ENCODE measurements at places on chromosomes 13 and 19.
A peak's percentile ranks its signal among the peaks of the same experiment; 100 is the strongest.

- no peak for DNase-seq
- no peaks in the 10 kb centered on the region for H3K4me1 ChIP-seq
- H3K36me3 ChIP-seq: no peaks in the 10 kb centered on the region
- H3K27ac ChIP-seq: no peak overlapping the region
These were observed 11.0 kb downstream of the SIGLEC11 start for GRCh38 chr19:49949742-49950589.

DNA sequence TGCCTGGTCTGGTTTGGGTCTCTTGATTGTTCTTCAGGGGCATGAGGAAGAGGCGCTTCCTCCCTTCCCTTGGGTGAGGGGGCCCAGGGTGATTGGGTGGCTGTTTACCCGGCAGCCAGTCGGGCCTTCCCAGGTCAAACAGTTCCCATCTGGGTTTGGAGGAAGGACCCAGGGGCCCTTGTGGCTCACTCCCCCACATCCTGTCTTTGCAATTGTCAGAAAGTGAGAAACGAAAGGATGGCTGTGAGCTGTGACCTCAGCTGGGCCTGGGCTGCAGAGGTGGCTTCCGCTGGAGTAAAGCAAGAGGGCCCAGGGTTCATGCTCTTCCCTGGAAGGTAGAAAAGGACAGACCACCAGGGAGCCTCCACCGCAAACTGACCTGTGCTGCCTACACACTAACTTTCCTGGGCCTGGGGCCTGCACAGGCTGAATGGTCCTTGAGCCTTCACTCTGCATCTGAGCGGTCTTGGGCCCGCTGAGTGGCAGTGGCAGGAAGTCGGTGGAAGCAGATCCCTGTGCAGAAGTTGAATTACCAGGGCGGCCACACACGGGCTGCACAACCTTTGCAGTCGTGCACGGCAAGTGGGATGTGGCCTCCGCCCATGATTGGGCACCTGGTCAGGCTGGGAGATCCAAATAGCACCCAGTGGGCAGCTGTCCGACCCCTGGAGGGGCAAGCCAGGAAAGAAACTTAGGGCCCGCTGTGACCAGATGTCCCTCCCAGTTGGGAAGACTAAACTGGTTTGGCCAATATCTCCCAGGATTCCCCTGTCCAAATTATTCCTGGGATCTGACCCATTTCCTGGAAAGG lies 5.3 kb upstream of the CD79A start:
- no peak for DNase-seq
- H3K4me1 ChIP-seq: no peaks in the 10 kb centered on the region
- no peaks in the 10 kb centered on the region for H3K27me3 ChIP-seq
- H3K36me3 ChIP-seq: peaks cover 47% of the 10 kb centered on the region
- no peak overlapping the region for H3K27ac ChIP-seq

DNA sequence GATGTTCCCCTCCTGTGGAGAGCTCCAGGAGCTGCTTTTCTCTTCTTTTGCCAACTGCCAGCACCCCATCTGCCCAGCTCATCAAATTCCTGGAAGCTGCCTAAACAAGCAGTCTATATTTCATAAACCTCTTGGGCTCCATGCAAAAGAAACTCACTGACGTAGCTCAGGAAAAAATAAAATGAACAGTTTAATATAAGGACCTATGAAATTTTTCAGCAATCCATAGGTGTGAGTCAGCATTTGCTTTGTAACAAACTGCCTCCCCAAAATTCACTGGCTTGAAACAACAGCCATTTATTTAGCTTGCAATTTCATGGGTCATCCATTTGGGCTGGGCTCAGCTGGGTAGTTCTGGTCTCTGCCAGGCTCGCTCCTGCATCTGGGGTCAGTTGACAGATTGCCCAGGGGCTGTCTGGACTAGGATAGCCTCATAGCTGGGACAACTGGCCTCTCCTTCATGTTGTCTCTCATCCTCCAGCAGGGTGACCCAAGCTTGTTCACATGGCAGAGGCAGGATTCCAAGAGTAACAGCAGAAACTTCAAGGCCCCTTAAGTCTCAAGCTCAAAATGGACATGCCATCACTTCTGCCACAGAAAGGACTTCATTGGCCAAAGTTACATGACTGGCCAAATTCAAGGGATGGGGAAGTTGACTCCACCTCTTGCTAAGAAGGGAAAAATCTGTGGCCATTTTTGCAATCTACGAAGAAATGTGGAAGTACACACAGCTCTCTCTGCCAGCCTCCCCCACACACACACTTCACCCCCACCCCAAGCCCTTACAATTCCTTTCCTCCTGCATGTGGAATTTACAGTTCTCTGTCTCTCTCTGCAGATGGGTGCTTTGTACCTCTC lies 7.9 kb upstream of the PVR start:
- no peaks in the 10 kb centered on the region for H3K27me3 ChIP-seq
- no peaks in the 10 kb centered on the region for H3K36me3 ChIP-seq
- peak overlapping the region; percentile 8 for H3K27ac ChIP-seq
- H3K4me1 ChIP-seq: peaks cover 13% of the 10 kb centered on the region

DNA sequence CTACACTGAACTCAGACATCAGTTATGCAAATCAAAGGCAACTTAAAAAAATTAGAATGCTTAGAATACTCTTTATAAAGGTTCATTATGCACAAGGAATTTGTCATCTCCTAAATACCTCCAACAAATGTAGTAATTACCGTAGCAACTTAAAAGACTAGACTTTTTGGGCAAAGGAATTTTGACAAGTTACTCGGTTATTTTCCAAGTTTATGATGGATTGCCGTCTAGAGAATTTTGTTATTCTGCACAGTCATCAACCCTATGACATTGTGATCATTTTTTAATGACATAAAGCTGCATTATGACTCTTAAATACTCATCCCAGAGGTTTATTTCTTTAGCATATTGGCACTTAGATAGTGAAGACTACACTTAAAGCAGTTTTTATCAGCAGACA lies 71.9 kb downstream of the TRPC4 start:
- no peak overlapping the region for H3K27ac ChIP-seq
- H3K27me3 ChIP-seq: no peaks in the 10 kb centered on the region
- peak; percentile 80 for DNase-seq
- no peaks in the 10 kb centered on the region for H3K4me1 ChIP-seq

DNA sequence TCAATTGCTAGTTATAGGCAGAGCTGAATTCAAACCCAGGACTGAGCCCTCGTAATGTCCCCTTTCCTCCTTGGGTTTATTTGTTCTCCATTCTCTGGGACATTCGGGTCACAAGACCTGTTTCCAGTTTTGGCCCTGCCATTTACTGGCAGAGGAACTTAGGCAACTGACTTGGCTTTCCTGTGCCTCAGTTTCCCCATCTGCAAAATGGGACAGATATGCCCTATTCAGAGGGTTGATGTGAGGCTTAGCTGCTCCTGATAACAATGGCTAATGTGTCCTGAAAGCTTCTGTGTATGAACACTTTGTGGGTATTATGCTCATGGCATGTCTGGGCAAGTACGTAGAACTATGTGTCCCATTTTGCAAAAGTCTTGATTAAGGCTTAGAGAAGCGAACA lies 996 bp downstream of the ZNF524 start:
- H3K4me1 ChIP-seq: peaks cover 5% of the 10 kb centered on the region
- H3K27ac ChIP-seq: no peak overlapping the region
- H3K36me3 ChIP-seq: peaks cover 5% of the 10 kb centered on the region
- no peaks in the 10 kb centered on the region for H3K27me3 ChIP-seq
- H3K4me3 ChIP-seq: peak overlapping the region; percentile 58
- no peak for DNase-seq

DNA sequence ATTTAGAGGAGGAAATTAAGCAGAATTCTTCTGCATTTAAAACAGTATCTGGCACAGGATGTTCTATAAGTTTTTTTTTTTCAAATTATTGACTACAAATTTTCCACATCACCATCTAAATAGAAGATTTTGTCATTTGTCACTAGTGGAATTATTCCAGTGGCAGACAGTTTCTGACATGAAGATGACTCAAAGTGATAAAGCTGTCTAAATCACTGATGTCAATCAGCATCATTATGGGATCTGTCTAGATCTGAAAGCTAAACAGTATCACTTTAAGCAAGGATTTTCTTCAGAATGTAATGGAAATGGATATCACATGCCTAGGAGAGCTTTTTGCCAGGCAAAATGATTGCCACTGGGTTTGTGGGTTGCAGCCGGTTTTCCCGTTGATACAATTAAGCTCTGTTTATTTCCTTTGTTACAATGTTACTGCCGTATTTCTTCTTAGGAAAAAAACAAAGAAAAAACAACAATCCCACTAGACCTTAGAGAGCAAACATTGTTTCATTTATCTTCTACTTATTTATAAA lies 1657.0 kb upstream of the PRR20A start:
- no peak overlapping the region for H3K27ac ChIP-seq
- H3K27me3 ChIP-seq: no peaks in the 10 kb centered on the region
- H3K4me3 ChIP-seq: no peak overlapping the region
- H3K36me3 ChIP-seq: no peaks in the 10 kb centered on the region
- no peak for DNase-seq

DNA sequence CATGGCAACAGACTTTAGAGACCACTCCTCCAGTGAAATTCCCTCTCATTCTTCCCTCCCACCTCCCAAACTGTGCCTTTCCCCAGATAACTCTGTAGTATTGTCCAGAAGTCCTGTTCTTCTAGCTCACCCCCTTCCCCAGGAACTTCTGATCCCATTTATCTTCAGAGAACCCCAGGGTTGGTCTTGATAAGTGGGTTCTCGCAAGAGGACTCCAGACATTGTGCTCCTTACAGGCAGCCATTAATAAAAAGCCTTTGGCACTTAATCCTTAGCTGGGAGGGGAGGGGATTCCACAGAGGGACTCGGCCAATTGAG lies 1.9 kb downstream of the LTBP4 start:
- peak overlapping the region; percentile 36 for H3K27ac ChIP-seq
- peaks cover 45% of the 10 kb centered on the region for H3K4me1 ChIP-seq
- peak overlapping the region; percentile 38 for H3K4me3 ChIP-seq
- no peaks in the 10 kb centered on the region for H3K36me3 ChIP-seq

GRCh38 chr19:44142059-44142433 lies 692 bp downstream of the ZNF234 start:
- DNase-seq: peak; percentile 26
- peak overlapping the region; percentile 94 for H3K4me3 ChIP-seq
- H3K27me3 ChIP-seq: no peaks in the 10 kb centered on the region
- H3K36me3 ChIP-seq: peaks cover 5% of the 10 kb centered on the region

GRCh38 chr13:107457686-107458085 lies 757.6 kb downstream of the LIG4 start:
- H3K36me3 ChIP-seq: no peaks in the 10 kb centered on the region
- no peak overlapping the region for H3K4me3 ChIP-seq
- peak; percentile 10 for DNase-seq
- peaks cover 8% of the 10 kb centered on the region for H3K4me1 ChIP-seq
- H3K27ac ChIP-seq: no peak overlapping the region

DNA sequence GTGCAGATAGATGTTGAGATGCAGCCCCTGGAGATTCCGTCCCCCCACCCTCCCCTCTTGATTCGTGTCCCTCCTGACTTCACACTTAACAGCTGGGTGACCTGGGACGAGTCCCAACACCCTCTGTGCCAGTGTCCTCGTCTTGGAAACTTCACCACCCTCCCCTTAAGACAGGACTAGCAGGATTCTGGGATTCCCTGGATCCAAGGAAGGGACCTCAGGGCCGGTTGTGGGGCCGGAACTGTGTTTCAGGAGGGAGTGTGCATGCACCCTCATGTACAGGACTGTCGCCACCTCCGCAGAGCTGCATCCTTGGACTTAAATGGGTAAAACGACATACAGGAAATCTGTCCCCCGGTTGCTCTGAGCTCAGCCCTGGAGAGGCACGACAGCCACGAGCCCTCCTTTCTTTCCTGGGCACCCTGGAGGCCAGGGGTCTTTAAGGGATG lies 990 bp downstream of the MYO9B start:
- H3K36me3 ChIP-seq: peaks cover 7% of the 10 kb centered on the region
- H3K4me3 ChIP-seq: peak overlapping the region; percentile 88
- no peaks in the 10 kb centered on the region for H3K27me3 ChIP-seq
- DNase-seq: no peak
- peak overlapping the region; percentile 85 for H3K27ac ChIP-seq

- no peaks in the 10 kb centered on the region for H3K4me1 ChIP-seq
- H3K4me3 ChIP-seq: no peak overlapping the region
- H3K36me3 ChIP-seq: no peaks in the 10 kb centered on the region
- H3K27ac ChIP-seq: no peak overlapping the region
- no peak for DNase-seq
These were observed 8.5 kb upstream of the CEACAM7 start for GRCh38 chr19:41696402-41697197.

DNA sequence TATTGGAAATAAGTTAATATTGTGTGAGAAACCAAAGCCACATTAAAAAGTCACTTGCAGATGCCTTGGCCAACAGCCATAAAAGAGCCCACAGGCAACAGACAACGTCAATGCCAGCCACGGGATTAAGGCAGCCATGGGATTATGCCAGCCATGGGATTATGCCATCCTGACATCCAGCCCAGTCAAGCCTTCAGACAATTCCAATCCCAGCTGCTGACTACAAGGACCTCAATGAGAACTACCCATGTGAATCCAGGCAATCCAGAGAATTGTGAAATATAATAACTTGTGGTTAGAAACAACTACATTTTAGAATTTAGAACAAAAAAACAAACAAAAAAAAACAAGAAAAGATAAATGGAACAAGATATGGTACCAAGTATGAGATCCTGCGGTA lies 356.6 kb downstream of the EFNB2 start:
- H3K36me3 ChIP-seq: no peaks in the 10 kb centered on the region
- H3K27ac ChIP-seq: no peak overlapping the region
- no peak for DNase-seq
- H3K27me3 ChIP-seq: no peaks in the 10 kb centered on the region

- no peak for DNase-seq
- no peaks in the 10 kb centered on the region for H3K27me3 ChIP-seq
- H3K4me1 ChIP-seq: no peaks in the 10 kb centered on the region
- H3K27ac ChIP-seq: no peak overlapping the region
- no peaks in the 10 kb centered on the region for H3K36me3 ChIP-seq
- no peak overlapping the region for H3K4me3 ChIP-seq
These were observed 76.2 kb upstream of the MTIF3 start for GRCh38 chr13:27526516-27526915.

- no peaks in the 10 kb centered on the region for H3K36me3 ChIP-seq
- no peak overlapping the region for H3K4me3 ChIP-seq
- H3K4me1 ChIP-seq: peaks cover 5% of the 10 kb centered on the region
- H3K27ac ChIP-seq: no peak overlapping the region
These were observed 26.4 kb upstream of the HNRNPA1L2 start for GRCh38 chr13:52615812-52616211.

DNA sequence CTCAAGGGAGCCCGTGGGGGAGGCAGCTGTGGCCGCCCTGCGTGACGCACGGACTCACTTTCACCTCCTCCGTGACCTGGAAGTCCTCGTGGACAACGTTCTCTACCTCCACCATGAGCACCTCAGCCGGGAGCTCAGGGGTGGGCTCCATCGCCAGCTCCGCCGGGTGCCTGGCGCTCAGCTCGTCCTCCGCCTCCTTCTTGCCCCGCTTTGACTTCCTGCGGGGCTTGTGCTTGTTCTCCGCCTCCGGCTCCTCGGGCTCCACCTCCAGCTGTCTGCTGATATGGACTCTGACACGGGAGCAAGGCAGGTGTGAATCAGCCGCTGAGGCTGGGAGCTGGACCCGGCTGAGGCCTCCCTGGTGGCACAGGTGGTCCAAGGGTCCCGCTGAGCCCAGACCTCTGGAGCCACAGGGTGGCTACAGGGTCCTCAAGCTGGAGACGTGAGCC lies 8.2 kb downstream of the LONP1 start:
- H3K27ac ChIP-seq: no peak overlapping the region
- no peak for DNase-seq
- H3K27me3 ChIP-seq: no peaks in the 10 kb centered on the region

GRCh38 chr13:24301434-24301833 lies 7.9 kb upstream of the C1QTNF9 start:
- no peak overlapping the region for H3K27ac ChIP-seq
- no peak for DNase-seq
- H3K4me3 ChIP-seq: no peak overlapping the region
- H3K4me1 ChIP-seq: no peaks in the 10 kb centered on the region
- no peaks in the 10 kb centered on the region for H3K36me3 ChIP-seq

- H3K4me1 ChIP-seq: peaks cover 6% of the 10 kb centered on the region
- H3K4me3 ChIP-seq: peak overlapping the region; percentile 78
- peaks cover 48% of the 10 kb centered on the region for H3K36me3 ChIP-seq
- H3K27me3 ChIP-seq: no peaks in the 10 kb centered on the region
- peak overlapping the region; percentile 96 for H3K27ac ChIP-seq
These were observed 850 bp downstream of the DYRK1B start for GRCh38 chr19:39833160-39833463.
